ENCODE measurements at places on chromosomes 4 and X. TPM values are rescaled to one million over a fixed set of nuclear protein-coding genes. Genes with fewer than 3 reads are reported as not detected.

- DNase-seq: no peak
Measured at GRCh38 chr4:41622787-41623186, 84.8 kb downstream of the LIMCH1 start.

- no peak for DNase-seq
Measured at GRCh38 chr4:82363896-82364487, 9.8 kb downstream of the HNRNPD start.

DNA sequence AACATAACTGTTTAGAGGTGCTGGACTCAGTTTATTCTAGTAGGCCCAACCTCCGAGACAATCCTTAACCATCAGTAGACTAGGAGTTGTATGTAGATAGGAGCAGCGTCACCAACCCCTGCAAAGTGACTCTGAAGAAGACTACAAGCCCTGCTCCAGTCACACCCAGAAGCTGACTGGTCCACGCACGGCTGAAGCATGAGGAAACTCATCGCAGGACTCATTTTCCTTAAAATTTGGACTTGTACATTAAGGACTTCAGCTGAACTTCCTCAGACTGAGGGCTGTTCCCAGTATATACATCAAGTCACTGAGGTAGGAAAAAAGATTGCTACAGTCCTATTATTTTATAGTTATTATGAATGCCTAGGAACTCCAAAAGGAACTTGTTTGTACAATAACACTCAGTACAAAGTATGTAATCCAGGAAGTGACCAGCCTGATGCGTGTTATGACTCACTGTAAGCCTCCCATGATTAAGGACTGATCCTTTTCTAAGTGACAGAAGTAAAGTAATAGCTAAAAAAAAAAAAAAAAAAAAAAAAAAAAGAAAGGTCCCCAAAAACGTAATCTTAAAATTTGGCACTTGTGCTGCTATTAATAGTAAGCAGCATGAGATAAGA, 41.6 kb upstream of the UGT2B7 start:
- peak; percentile 63 for DNase-seq

DNA sequence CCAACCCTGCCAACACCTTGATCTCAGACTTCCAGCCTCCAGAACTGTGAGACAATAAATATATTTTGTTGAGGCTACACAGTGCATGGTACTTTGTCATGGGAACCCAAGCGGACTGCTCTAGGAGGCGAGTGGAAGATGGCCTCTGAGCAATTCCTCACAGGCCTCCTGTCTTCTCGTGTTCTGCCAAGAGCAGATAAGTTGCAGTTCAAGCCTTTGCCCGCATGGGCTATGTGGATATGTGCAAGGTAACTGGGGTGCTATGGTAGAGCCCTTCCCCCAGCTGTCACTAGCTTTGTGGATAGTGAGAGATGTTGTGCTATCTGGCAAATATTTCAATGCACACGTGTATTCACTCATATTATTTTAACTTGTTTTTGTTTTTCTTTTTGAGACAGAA, 156.0 kb upstream of the BCOR start:
- DNase-seq: no peak

Gene LDB2
- not detected for total RNA-seq

Gene SAGE1
- not detected for total RNA-seq

Data from myocyte (in vitro differentiated cells).